ENCODE measurements at places on chromosomes 12 and 14.

- no peak for DNase-seq
These were observed 73.2 kb downstream of the HSD17B6 start for GRCh38 chr12:56836317-56836716.

DNA sequence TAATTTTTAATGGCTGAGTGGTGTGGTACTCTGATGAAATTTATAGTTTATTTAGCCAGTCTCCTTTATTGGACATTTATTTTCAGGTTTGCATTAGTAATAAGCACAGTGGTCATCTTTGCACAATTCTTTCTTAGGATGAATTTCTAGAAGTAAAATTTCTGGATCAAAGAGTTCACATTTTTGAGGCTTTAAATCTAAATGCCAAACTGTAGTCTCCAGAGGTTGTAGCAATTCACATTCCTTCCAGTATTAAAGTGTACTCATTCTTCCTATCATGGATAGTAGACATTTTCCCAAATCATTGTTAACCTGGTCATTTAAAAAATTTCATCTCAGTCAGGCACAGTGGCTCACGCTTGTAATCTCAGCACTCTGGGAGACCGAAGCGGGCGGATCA, 24.8 kb downstream of the SLC39A9 start:
- no peak for DNase-seq

DNA sequence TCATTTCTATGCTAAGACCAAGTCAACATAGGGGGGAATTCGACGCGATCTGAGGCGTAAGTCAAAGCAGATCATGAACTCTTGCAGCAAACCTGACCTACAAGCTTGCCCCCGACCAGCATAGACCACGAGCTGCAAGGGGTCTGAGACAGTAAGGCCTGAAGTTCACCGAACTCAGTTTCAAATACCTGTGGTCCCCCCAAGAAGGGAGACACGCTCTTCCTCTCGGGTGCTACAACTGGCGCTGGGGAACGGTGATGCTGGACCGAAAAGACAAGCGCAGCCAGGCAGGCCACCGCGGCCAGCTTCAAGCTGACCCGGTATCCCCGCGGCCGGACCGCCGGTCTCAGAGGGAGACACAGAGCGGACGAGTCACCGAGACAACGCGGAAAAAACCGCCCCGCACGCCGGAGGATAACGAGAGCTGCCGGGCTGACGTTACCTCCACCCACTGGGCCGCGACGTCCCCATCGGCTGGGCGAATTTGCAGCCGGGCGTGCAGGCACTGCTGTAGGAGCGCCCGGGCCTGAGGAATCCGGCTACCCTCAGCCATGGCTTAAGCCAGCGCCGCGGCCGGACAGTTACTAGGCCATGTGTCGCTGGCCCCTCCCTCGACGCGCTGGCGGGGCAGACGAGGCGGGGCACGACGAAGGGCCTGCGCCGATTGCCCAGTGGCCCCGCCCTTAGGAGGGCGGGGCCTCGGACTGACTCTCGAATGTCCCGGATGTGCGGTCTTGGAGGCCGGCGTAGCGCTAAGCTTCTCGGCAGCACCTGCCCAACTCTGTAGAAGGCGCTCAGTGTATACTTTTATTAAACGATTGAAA, at the start of gene DTD2:
TSS of gene DTD2 (minus strand) at position 666 of the 824 bp plus-strand sequence. CDS start at position 553, 113 bp downstream.
- DNase-seq, result peak; percentile 90

DNA sequence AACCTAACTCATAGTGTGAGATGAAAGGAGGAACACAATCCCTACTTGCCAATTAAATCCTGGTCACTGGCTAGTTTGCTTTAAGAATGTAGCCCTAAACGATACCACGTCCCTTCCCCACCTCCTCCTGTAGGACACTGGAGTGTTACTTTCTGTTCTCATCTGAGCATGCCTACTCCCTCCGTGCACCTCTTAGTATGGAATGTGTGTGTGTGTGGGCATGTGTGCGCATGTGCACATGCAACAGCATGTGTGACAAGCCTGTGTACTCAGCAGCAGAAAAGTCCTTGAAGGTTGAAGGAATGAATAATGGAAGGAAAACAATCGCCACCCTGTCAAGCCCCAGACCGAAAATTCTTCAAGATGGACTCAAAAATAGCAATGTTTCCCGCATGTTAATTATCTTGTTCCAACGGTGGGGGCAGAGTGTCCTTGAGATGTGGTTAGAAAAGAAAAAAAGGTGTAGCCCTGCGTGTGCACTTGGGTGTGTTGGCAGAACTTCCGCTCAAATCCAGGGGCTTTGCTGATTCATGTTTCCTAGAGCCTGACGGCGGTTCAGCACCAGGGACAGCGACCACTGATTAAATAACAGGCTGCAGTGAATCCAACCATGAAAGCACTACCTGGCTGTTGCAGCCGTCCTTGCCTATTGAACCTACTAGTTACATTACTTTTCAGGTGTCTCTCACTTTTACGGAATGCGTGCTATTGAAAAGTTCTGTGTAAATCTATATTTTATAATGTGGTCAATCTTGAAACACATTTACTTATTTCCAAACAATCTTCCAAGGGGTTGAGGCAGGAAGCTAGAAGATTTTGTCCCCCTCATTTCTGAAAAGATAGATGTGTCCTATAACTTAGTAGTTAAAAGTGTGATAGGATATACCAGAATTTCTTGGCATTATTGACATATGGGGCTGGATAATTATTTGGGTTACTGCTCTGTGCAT, 79.8 kb downstream of the SRRM4 start:
- DNase-seq, result no peak

DNA sequence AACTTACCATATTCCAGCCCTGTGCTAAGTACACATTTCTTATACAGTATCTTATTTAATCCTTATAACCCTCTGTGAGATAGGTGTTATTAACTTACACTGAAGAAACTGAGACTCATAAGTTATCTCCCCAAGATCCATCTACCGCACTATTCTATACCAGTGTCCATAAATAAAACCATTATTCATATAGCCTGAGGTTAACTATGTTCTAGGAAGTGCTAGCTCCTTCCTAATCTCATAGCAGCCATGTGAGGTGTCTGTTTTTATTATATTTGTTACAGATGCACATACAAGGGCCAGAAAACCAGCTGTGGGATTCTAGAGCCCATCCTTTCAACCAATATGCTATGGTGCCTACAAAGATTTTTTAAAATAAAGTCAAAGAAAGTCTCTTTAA, 100.3 kb upstream of the RAP1B start:
- no peak for DNase-seq

DNA sequence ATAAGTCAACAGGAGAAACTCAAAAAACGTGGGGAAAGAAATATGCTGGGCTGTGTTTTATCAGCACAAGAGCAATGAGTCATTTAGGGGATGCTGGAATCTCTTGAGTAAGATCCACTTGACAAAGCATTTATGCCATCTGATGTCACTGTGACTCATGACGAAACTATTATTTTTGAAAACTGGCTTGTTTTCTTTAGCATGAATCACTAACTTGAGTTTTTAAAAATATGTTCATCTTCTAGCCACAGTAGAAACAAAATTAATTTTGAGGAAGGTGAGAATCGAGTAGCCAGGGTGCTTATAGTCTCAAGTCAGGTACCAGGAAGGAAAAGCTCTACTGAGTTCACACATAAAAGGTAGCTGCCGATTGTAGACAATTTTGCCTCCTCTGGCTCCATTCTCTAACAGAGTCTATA, 456.2 kb upstream of the MGAT4C start:
- DNase-seq, result no peak

GRCh38 chr14:93949511-93950075, 22.4 kb downstream of the FAM181A start:
- DNase-seq, result no peak

DNA sequence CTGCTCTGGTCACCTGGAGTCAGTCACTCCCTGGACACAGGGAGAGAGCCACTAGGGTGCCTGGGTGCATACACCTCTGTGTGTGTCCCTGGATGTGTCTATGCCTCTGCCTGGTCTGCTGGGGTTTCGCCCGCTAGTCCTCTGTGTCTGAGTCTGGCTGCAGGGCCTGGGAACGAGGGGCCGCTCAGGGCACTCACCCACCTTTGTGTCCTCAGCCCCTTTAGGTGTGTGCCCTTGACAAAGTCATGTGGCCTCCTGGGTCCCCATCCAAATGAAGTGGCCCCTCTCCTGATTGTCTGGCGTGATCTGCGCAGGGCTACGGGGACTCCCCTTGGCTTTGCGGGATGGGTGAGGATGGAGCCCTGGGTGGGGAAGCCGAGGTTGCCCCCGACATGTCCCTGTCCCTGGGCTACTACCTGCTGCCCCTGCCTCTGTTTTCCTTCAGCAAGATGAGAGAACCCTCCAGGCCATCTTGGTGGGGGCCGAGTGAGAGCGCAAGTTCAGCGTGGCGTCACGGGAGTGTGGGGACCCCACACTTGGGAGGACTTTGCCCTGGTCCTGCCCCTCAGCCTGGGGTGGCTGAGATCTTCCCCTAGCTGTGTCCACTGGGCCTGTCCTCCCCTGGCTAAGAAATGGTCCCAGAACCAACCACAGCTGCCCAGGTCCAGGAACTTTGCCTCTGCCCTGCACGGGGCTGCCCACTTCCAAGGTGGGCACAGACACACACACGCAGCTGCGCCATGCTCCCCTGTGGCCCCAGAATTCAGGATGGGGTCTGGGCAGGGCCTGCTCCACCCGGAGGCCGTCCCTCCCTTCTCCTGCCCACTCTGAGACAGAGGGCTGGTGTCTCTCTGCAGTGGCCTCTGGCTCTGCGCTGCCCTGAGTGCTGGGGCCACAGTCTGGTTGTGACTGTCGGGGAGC, 2.7 kb upstream of the AHNAK2 start:
- DNase-seq, result no peak

DNA sequence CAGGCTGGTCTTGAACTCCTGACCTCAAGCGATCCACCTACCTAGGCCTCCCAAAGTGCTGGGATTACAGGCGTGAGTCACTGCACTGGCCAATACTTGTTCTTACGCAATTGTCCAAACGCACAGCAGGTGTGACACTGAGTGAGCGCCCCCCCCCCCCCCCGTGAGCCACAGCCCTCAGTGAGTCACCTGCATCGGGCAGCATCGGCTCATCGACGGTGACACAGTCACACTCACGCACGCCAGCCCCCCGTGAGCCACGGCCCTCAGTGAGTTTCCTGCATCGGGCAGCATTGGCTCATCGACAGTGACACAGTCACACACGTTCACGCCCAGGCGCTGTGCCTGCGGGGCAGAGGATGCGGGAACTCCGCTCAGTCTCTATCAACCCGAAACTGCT, 42.5 kb downstream of the GALNT9 start:
- DNase-seq, result no peak

- no peak for DNase-seq
These were observed 4.4 kb upstream of the KCNK10 start for GRCh38 chr14:88327497-88327896.

- no peak for DNase-seq
These were observed 3.3 kb downstream of the KIF26A start for GRCh38 chr14:104141621-104142091.

- DNase-seq, result no peak
These were observed 10.5 kb upstream of the SSTR1 start for GRCh38 chr14:38197001-38197783.

DNA sequence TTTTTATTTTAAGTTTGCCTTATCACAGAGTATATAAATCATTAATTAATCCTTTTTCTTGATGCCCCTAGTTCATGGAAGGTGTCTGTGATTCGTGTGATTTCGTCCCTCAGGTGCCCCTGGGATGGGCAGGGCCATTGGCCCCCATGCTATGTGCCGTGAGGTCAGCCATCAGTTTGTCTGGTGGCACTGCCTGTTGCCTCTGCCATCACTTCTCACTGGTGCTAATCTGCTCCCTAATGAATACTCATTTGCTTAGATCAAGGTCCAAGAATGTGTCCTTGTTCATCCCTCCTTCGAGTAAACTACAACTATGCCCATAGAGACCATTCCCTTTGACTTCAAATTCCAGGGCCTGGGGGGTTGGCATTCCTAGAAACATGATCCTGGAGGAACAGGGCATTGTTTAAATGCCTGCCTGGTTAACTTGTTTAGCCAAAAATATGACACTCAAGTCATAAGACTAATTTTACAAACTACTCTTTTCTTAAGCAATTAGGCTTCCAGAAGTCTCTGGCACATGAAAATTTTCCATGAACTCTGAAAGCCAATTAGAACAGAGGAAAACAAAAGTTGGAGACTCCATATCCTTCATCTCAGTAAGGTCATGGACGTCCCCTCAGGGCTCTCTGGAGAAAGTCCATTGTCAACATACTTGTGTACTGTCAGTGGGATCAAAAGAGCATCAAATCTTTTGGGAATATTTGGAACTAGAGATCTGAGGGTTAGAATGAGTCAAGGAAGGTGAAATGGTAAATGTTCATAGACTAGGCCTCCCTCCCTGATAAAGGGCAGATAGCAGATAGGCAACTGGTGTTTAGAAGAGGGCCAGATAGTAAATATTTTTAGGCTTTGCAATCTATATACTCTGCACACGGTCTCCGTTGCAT, 90.9 kb upstream of the PLXNC1 start:
- DNase-seq, result no peak

DNA sequence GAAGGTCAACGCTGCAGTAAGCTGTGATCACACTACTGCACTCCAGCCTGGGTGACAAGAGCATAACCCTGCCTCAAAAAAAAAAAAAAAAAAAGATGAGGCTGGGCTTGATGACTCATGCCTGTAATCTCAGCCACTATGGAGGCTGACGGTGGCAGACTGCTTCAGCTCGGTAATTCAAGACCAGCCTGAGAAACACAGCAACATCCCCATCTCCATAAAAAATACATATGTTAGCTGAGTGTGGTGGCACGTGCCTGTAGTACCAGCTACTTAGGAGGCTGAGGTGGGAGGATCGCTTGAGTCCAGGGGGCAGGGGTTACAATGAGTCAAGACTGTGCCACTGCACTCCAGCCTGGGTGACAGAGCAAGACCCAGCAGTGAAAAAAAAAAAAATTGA, 50.4 kb downstream of the GXYLT1 start:
- peak; percentile 17 for DNase-seq

DNA sequence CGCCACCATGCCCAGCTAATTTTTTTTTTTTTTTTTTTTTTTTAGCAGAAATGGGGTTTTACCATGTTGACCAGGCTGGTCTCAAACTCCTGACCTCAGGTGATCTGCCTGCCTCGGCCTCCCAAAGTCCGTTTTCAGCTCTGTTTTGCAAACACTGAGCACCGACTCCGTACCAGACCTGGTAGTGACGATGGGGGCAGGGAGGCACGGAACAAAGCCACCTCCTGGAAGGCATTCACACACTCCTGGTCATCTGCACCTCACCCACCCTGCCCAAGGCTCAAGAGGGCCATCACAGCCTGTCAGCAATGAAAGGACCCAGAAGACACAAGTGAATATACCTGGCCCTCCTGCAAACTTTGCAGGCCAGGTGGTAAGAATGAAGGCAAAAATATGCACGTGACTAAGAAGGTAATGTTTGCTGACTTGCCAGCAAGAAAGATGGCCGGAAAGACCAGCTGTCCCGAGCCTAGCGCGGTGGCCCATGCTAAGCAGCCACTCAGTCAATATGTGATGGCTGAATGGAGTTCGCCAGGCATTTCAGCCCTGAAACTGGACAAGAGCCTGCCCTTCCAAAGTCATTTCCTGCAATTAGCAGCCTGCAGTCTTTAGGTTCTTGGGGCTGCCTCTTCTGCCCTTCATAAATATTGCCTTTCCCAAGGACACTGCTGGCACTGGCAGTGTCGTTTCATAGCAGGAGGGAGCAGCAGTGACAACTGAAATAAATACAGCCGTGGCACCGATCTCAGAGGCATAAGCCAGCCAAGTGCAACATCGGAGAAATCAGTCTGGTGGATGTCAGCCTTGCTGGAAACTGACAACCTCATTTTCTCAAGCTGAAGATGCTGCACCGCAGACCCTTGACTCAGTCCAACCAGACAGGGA, 17.6 kb downstream of the MMAB start:
- no peak for DNase-seq

Data from CD4-positive, alpha-beta T cell treated with Interleukin-6 at 100 ng/mL for 8 hours (primary cell).